CD4-positive, alpha-beta T cell treated with Interleukin-15 for 1 hour (primary cell): ENCODE measurements at places on chromosomes 3 and 15.

GRCh38 chr3:52874864-52875587 is 22.3 kb downstream of the STIMATE start:
- no peak for DNase-seq

- DNase-seq, result no peak
Measured at GRCh38 chr3:11000528-11000927, 8.0 kb downstream of the SLC6A1 start.

DNA sequence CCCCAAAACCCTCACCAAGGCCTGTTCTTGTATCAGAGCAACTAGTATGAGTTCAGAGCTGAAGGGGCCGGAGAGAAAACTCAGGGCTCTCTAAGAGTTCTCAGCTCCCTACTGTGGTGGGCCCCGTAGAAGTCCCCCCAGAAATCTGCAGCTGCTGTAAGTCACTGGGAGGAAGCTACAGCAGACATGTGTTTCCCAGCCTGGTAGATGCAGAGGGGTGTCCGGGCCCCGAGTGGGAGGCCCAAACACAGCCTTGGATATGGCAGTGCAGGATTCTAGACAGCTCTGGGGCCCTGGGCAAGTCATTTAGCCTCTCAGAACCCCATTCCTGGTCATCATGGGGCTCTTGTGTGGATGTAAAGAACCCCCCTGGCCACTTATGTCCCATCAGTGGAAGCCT is 39.2 kb upstream of the CSPG4 start:
- no peak for DNase-seq

DNA sequence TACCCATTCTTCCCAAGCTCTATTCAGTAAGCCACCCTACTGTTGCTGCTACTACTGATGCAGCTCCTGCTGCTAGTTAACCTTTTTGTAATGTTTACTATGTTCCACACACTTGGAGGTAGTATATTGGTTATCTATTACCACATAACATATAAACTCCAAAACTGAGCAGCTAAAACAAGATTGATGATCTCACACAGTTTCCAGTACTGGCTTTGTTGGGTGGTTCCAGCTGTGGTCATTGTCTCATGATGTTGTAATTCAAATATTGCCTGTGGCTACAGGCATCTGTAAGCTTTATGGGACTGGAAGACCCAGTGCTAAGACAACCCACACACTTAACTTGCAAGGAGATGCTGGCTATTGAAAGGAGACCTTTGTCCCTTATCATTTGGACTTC is 556.2 kb upstream of the SUCLG2 start:
- DNase-seq, result no peak

GRCh38 chr15:70833861-70834765 is 19.8 kb downstream of the LARP6 start:
- no peak for DNase-seq

- DNase-seq, result no peak
Measured at GRCh38 chr3:196440041-196440537, 7.9 kb upstream of the UBXN7 start.

DNA sequence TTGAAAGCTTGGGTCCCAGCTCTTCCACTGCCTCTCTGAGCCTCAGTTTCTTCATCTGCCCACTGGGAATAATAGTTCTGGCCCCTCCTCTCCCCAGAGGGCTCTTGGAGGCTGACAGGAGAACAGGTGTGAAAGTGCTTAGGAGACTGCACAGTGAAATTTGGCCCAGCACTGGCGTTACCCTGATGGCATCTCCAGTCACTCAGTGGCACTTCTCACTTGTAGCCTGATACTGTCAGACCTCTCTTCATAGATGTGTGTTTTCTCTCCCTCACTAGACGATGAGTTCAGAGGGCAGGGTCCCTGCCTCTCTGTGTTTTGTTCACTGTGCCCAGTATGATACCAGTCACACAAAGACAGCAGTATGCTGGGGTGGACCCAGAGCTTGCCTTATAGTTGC is 22.2 kb upstream of the IGDCC3 start:
- no peak for DNase-seq

- DNase-seq, result no peak
Measured at GRCh38 chr3:178434206-178434805, 101.9 kb upstream of the KCNMB2 start.

GRCh38 chr15:85312486-85312885 is 67.9 kb upstream of the AKAP13 start:
- peak; percentile 40 for DNase-seq
